ENCODE measurements at places on chromosomes 11 and 22.

GRCh38 chr11:120079750-120080610 lies 57.9 kb downstream of the TRIM29 start:
- DNase-seq: no peak

DNA sequence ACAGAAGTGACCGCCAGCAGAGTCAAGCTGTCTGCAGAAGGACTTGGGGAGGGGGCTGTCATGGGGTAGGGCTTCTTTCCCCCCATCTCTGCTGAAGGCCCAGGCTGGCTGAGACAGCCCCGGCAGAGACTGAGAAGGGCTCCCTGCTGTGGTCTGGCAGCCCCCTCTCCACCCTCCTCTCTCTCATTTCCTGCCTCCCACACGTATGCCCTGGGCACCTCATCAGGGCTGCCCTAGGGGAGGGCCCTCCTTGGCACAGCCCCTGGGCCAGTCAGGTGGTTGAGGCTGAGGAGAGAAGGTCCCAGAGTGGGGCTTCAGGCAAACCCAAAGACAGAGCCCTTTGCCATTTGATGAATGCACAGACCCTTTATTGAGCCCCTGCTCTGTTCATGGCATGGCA lies 3.6 kb downstream of the RASD2 start:
- no peak for DNase-seq

DNA sequence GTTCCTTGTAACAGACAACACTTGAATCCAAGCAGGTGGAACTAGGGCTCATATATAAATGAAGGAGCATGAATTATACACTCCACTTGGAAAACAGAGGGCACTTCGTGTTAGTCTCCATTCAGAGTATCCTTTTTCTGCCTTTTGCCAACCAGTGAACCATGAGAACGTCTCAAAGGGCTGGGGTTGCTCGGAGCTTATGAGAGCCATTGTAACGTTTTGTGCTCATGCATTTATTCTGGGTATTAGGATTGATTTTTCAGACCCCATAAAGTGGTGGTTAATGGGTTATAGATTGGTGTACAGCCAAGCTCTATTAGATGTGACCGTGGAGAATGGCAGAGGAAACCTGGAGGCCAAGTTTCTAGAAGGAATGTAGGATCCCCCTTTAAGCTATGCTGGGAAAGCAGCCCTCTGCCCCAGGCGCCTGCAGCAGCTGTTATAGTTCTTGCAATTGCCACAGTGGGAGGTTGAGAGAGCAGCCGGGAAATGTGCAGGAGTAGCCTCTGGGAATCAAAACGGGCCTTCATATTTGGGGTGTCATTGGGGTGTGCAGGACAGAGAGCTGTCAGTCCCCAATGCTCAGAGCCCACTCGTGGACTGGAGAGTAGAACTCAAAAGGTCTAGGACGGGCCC lies 54.6 kb upstream of the ASPHD2 start:
- DNase-seq: no peak

DNA sequence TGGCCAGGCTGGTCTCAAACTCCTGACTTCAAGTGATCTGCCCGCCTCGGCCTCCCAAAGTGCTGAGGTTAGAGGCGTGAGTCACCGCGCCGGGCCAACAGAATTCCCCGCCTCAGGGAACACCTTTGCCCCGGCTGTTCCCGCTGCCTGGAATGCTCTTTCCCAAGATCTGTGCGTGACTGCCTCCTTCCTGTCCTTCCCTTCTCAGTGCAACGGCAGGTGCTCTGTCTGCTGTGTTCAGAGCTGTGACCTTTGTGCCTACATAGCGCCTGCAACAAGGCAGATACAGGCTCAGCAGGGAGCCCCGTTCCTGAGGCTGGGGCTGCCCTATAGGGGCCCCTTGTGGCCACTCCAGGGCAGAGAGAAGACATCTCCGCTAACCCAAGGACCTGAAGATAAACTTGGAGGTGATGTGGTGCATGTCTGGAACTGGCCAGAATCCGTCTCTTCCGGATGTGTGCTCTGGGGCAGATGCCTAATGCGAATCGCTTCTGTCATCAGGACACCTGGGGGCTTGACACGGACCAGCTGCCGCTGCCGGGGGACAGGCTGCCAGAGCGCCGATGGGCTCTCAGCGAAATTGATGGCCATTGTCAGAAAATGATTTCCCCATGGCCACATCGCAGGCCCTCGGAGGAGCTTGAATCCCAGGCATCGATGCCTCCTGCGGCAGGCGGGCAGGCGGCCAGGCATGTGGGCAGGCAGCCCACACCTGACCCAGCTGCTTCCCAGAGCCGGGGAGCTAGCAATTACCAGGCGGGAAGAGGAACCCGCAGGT lies 43.5 kb upstream of the TCF20 start:
- DNase-seq: peak; percentile 77

DNA sequence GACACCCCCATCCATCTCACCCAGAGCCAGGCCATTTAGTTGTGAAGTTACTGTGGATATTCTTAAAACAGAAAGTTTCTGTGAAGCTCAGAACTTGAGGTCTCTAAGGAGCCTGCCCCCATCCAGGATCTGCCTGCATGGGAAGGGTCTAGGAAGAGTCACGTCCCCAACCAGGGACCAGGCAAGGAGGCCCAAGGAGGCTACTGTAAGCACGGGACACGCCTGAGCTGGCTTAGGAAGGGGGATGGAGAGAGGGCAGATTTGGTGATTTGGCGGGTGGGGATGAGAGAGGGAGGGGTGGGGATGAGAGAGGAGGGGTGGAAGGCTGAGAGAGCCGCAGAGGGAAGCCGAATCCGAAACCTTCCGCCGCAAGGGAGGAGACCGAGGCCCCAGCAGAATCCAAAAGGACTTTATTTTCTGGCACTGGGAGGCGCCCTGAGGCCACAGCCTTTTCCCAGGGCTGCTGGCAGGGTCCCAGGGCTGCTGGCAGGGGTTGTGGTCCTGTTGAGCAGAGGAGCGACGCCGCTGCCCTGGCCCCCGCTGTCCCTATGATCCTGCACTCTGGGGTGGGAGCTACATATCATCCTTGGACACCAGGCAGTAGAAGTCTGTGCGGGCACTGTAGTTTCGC lies 9.4 kb downstream of the SIGIRR start:
- peak; percentile 58 for DNase-seq

DNA sequence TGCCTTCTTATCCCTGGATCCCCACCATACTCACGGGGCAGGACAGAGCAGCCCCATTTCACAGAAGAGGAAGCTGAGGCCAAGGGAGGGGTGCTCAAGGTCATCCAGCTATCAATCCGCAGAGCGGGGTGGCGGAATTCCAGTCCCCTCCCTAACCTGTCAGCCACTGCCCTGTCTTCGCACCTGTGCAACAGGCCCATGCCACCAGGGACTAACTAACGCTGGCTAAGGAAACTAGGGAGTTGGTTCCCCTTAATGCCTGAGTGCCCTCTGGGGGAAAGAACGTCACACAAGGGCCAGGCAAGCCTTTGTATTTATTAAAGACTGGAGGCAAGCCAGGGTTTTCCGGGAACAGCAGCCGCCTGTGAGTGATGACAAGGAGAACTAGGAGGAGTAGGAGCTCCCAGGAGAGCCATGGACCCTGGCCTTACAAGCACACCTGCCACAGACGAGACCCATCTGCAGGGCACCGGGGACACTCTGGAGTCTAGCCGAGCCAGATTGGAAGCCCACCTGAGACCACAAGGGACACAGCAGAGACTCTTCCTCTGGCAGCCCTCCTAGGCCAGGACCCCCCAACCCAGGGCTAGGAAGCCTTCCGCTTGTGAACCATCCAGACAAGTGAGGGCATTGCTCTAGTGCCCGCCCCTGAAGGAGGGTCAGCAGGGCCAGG lies 64.4 kb downstream of the MYH9 start:
- DNase-seq: peak; percentile 86

DNA sequence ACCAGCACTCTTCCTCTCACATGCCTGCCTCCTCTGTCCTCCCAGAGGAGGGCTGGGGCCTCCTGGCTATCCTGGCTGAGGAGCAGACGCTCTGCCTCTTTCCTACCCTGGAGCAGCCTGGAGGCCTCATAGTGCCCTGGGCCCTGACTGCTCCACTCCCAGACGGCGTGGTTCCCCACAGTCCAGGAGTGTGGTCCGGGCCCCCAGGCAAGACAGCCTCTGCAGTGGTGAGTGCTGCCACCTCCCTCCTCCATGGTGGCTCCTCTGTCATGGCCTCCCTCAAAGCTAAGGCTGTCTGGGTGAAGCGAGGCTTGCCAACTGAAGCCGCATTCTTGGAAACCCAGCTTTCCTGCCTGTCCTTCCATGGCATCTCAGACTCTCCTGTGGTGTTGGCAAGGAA lies 19.8 kb downstream of the GAB4 start:
- no peak for DNase-seq

DNA sequence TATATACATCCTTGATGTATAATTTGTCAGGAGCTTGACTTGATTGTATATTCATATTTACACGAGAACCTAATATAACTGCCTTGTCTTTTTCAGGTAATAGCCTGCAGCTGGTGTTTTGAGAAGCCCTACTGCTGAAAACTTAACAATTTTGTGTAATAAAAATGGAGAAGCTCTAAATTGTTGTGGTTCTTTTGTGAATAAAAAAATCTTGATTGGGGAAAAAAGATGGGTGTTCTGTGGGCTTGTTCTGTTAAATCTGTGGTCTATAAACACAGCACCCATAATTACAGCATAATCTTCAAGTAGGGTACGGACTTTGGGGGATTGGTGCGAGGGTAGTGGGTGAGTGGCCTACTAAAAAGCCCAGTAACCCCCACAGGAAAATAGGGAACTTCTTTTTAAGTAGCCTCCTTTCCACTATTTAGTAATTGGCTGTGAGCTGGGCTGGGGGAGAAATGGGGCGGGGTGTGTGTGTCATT lies 7.5 kb downstream of the MALAT1 start:
- DNase-seq: no peak

DNA sequence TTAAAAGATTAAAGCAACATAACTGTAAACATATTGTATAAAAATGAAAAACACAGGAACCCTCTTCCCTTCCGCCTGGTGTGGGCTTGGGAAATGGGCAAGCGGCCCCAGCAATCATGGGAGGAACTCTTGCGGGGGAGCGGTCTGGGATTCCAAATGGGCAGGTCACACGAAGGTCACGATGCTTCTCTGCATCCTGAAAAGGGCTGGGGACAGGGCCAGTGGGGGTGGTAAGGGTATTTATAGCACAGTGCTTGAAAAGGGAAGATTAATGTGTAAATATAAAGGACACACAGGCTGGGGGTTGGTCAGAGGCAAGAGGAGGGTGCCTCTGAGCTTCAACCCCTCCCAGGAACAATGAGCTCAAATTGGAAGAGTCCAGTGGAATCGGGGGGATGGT lies 46.9 kb upstream of the OR4B1 start:
- no peak for DNase-seq

- DNase-seq: no peak
Measured at GRCh38 chr22:48278620-48279460, 1516.4 kb downstream of the TBC1D22A start.

DNA sequence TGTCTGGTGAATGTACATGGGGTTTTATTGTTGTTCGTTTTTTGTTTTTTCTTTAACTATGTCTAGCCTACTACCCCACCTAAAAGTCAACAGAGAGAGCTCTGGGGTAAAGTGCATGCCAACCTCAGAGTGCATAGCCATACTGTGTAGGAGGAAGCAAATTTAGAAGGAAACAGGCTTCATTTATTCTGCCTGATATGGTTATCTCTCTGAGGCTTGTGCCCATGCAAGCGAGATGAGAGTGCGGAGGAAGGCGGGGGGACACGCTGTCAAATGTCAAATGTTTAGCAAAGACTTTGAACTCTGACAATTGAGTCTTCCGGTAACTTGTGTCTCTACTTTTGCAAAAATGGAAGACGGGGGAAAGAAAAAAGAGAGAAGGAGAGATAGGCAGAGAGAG lies 295.5 kb downstream of the ETS1 start:
- no peak for DNase-seq

DNA sequence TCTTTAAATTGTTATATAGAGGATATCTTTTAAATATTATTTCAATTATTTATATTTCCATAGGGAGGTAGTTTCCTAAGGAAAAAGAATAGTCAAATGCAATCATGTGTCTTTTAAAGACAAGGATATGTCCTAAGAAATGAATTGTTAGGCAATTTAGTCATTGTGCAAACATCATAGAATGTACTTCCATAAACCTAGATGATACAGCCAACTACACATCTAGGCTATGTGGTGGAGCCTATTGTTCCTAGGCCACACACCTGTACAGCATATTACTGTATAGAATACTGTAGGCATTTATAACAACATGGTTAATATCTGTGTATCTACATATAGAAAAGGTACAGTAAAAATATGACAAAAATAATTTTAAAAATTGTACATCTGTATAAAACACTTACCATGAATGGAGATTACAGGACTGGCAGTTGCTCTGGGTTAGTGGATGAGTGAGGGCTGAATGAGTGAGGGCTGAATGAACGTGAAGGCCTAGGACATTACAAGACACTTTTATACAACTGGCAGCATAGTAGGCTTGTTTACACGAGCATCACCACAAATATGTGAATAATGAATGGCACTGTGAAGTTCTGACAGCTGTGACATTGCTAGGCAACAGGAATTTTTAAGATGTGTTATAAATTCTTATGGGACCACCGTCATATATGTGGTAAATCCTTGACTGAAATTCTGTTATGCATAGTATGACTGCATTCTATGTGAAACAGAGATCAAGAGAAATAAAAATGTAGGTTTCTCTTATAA lies 1879.0 kb upstream of the RAG2 start:
- peak; percentile 2 for DNase-seq

- DNase-seq: no peak
Measured at GRCh38 chr22:17431179-17431578, 61.9 kb downstream of the CECR2 start.

- DNase-seq: no peak
Measured at GRCh38 chr11:80559942-80560341, 1119.1 kb upstream of the TENM4 start.

GRCh38 chr22:48923165-48923865 lies 904.4 kb downstream of the BRD1 start:
- no peak for DNase-seq

GRCh38 chr11:27052668-27053067 lies 12.1 kb downstream of the BBOX1 start:
- no peak for DNase-seq

GRCh38 chr11:28606930-28607329 lies 498.7 kb downstream of the METTL15 start:
- no peak for DNase-seq

DNA sequence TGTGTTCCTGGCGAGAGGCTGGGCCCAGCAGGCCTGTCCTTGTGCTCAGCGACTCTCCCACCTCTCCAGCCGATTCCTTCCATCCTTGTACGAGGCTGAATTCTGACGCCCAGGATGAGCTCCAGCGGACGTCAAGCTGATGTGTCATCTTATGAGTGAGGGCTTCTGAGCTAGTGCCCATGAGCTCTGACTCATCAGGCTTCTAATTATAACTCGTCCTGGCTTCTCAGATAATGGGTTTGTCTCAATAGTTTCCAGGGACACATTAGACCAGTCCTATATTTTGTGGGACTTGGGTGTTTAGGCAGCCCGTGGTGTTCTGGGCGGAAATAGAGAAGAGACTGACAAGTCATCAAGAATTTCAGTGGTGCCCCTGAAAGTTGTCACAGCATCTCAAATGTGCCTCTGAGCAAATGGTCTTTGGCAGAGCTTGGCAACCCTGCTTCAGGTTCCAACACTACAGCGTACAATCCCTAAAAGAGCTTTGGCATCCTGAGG lies 108.2 kb upstream of the CD44 start:
- peak; percentile 89 for DNase-seq

Measured in astrocyte of the hippocampus (primary cell).